ENCODE measurements at places on chromosomes 5 and 9.

DNA sequence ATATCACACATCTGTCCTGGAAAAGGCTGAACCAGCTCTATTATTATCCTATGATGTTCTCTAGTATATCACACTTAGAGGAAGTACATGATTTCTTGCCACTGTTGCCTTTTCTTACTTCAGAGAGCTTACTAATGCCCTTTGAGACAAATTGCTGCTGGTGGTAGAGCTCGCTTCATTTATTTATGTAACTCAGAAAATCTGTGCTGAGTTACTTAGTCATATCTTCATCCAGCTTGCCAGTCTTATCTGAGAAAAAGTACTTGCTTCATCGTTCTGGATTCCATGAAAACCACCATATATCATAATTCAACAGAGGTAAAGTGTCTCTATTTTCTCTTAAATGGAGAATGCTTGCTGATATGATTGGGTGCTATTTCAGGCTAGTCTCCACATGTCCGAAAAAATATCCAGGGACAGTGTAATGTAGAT is 26.6 kb downstream of the PTPDC1 start:
- peak; percentile 39 for DNase-seq

- no peak for DNase-seq
Observed at GRCh38 chr5:59660737-59661136, 232.8 kb downstream of the PDE4D start.

DNA sequence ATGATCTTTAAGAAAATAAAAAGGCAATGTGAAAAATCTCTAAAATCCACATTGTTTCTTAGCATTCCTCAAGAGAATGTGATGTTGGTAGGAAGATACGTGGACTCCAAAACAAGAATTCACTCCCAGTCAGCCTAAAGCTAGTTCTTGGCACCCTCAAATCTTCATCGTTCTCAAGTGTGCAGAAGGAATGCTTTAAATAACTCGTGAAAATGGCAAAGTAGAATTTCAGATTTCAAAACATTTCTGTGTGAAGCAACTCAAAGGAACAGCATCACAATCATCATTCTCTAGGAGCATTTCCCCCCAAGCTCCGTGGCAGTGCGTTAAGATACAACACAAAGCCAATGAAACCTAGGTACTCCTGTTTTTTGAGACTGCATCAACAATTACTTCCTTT is 185.1 kb upstream of the DMAC1 start:
- DNase-seq, result no peak

DNA sequence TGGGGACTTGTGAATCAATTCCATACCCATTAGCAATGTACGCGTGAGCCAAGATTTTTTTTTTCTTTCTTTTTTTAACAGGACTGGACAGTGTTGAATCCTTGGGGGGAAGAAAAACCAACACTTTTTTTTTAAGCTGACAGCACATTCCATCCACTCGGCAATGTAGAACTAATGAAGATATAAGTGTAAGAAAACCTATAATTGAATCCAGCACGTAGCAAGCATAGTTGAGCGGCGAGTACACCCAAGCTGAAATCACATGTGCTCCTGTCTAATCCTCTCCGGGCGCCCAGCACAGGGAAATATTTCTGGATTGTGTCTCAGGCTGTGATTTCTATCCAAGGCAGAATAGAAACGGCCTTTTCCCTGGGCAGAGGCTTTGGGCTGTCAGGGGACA is 118.2 kb downstream of the BOD1 start:
- DNase-seq, result no peak

- no peak for DNase-seq
Observed at GRCh38 chr5:173247510-173247909, 12.5 kb upstream of the NKX2-5 start.

DNA sequence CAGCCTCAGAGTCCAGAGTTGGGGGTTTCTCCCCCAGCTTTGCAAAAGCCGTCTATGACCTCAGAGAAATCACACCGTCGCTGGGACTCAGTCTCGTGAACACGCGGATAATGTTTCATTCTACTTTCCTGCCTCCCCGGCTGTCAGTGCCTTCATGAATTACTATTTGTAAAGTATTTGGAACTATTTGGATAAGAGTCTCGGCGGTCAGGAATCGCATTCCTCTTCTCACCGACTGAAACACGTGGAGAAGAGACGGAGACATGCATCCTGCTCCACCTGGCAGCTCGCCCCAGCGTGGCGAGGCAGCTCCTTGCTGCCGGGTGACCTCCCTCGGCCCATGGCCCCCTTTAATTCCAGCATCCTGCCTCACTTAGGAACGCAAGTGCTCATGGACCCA is 23.9 kb downstream of the IRX2 start:
- DNase-seq, result no peak

DNA sequence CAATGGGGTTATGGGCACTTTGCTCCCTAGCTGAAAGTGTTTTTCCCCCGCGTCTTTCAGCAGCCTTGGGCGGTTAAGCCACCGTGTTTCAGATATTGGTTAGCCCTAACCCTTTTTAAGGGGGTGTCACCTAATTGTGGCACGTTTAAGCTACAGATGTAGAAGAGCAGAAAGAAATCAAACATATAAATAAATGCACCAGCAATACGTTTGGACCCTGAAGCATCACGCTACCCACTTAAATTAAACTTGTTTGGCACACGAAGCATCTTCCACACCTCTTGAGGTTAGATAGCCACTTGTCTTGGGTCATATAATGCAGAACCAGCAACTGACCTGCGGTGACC is 768 bp downstream of the YTHDC2 start:
- no peak for DNase-seq

DNA sequence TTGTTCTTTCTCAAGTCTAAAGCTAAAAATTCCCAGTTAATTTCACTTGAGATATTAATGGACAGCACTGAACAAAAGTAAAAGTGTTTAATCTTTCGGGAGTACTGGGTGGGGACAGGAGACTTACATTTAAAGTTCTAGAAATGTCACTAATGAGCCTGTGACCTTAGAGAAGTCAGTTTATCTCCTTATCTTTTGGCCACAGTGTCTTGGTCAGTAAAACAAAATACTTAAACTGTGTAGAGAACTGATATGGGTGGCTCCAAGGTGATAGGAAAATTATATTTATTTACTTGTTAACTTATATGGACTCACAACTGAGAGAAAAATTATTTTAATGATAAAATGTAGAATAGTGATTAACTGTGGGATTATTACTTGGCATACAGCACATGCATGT is 8.9 kb downstream of the IPO11 start:
- DNase-seq, result no peak

GRCh38 chr9:112184946-112185345 is 9.8 kb upstream of the SUSD1 start:
- no peak for DNase-seq

DNA sequence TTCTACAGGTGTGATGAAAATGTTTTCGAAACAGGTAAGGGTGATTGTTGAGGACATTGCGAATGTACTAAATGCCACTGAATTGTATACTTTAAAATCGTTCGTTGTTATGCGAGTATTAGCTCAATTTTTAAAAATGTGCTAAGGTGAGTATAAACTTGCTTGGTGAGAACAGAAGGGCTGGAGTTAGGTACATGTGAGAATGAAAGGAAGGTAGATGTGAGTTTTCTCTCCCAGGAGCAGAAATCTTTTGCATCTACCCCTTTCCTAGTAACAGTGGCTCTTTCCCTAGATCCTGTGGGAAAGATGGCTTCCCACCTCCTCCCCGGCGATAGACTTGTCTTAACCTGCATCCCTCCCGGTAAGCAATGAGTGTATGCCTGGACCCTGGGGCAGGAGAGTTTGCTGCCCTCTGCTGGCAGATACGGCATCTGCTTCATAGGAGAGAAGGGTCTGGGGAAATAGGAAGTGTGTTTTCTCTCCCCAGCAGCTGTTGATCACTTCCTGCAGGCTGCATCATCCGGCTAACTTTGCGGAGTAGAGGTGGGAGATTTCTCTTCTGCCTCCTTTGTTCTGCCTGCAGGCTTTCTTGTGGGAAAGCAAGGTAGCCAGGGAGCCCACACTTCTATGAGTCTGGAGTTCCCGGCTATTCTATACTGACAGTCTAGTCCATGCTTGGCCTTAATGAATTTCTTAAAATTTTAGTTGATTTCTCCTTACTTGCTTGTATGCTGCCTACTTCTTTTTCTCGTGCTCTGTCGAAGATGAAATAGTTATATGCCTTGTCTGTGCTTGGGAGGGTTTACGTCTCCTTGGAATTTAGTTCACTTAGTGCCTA is 373.3 kb upstream of the SEMA6A start:
- DNase-seq, result no peak

- no peak for DNase-seq
Observed at GRCh38 chr5:127229185-127229889, 61.3 kb upstream of the MEGF10 start.

GRCh38 chr5:139869042-139869790 is 73.6 kb downstream of the PSD2 start:
- DNase-seq, result no peak

DNA sequence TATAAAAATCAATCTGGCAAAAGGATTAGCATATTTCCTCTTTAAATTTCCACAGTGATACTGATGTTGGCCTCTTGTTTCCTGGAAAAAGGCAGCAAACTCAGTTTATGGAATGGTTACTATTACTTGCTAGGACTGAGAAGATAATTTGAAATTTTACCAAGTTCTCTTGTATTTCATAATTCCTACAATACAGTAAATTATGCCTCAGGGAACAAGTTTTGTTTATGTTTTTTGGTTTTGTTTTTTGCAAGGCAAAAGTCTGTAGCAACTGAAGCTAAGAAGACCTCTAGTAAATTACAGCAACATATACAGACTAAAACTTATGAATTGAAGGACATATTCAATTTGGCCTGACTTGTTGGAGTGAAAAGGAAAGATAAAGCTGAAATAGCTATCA is 30.2 kb upstream of the SLCO6A1 start:
- DNase-seq, result no peak
